Islet precursor cell (in vitro differentiated cells): ENCODE measurements at places on chromosomes 5 and 9.

GRCh38 chr5:173789031-173789920 lies 98.9 kb upstream of the CPEB4 start:
- no peak for DNase-seq

GRCh38 chr5:9625286-9625685 lies 4.9 kb downstream of the TAS2R1 start:
- DNase-seq = no peak

GRCh38 chr9:128145536-128145935 lies 3.7 kb upstream of the LCN2 start:
- DNase-seq = peak; percentile 81

DNA sequence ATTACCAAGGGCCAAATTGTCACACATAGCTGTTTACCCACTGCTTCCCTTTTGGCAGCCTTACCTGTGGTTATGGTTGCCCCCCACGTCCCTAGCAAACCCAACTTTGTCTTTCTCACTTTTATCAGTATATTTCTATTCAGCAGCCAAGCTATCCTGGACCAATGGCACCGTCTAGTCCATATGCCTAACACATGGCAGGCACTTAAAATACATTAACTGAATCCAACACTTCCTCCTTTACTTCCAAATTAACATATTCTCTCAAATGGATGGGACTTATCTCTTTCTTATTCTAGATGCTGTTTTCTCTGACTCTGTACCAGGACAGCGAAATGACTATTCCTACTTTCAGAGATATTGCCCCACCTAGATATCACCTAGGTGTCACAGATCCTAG lies 50.9 kb upstream of the SLC44A1 start:
- no peak for DNase-seq

DNA sequence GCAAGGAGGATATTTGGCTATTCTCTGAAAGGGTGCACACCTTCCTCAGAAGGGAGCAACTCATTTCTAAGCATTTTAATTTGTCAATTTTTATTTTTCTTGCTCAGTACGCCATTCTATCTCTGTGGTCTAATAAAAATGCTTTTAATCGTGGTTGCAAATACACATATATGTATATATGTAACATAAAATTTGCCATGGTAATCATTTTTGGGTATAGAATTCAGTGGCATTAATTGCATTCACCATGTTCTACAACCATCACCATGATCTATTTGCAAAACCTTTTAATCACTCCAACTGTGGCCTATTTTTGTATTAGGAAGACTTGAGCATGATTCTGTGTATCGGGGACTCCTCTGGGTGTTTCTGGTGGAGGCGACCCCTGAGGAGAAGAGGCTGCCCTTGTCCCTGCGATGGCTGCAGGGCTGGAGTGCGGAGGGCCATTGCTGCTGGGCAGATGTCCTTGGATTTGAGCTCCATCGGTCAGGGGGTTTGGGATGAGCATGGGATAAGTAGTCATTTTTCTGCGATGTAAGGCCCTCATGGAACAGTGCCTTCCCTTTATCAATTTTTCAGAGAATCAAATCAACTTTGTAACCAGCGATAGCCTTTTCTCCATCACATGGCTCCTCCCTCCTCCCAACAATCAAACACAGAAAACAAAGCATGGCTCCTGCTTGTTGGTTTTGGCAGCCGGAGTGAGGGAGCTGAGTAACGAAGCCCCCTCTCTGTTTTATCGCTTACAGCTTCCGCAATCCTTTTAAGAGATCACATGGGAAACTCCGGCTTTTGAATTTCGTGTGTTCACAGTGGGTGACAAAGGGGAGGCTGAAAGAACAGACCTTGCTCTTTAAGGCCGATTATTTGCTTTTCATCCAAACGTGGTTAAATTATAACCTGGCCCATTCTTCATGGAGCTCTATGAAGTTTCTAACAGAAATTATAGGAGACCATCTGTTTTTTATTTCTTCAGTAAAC lies 187.3 kb downstream of the TENT4A start:
- no peak for DNase-seq

DNA sequence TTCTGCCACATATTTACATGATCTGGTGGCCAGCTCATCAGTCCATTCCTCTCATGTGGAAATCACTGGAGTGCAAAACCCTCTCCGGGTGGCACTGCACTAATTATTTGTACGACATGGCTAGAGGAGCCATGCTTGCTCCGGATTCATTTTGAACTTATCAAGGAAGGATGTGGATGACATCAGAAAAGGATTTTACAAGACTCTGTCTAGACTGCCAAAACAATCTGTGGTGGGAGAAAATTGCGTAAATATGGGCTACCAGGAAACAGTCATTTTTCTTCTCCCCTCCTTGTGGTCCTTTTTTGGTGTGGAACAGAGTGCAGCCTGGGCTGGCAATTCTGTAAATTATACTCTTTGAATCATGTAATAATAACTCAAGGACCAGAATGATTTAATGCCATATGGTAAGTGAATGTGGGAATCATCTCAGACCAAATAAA lies 123.4 kb upstream of the IFNE start:
- no peak for DNase-seq

- DNase-seq = no peak
Measured at GRCh38 chr9:120362446-120362845, 217.5 kb downstream of the CDK5RAP2 start.

DNA sequence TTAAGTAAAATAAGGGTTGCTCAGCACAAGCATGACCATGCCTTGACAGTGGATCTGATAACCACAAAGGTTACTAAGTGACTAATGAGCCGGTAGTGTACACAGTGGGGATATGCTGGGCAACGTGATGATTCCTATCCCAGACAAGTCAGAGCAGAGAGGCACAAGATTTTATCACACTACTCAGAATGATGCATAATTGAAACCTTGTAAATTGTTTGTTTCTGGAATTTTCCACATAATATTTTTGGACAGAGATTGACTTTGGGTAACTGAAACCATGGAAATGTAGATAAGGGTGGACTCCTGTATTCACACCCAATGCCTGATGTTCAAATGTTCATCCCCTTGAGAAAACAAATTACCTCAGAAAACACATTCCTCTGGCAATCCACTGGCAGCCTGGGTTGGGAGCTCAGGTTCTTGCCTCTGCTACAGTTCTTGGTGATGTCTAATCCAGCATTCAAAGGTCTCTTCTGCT lies 16.2 kb upstream of the ERAP1 start:
- peak; percentile 71 for DNase-seq

DNA sequence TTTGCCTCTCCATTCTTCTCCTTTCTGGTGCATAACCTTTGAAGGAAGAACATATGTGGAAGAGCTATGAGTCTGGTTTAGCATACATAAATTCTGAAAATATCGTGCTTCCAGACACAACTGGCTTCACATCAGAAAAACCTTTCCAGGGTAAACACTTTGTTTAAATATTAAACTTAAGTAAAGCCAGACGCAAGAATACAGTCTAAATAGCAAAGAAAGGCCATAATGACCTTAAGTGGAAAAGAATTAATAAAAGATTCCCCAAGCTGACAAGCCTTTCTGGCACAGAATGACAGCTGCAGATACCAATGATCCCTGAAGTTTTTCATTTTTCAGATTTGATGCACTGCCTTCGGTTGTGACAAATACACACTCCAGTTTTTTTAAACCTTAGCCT lies 13.5 kb upstream of the TSSK1B start:
- no peak for DNase-seq

GRCh38 chr5:37722236-37723161 lies 117.3 kb downstream of the GDNF start:
- peak; percentile 79 for DNase-seq

DNA sequence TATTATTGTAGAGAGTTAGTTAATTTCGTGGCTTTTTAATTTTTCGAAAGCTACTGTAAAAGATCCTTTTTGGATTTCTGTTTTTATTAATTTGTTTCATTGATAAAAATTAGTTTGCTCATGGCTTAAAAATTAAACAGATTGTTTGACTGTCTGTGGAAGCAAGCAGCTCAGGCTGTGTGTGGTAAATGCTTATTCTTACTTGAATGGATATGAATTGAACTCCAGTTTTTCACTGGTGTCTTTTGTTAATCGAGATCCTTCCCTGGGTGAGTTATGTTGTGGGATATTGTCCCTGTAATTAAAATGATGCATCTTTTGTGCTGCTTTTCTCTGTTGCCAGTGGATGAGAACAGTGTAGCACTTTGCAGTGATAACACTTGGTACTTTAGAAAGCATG lies 75.3 kb downstream of the PIK3R1 start:
- no peak for DNase-seq

DNA sequence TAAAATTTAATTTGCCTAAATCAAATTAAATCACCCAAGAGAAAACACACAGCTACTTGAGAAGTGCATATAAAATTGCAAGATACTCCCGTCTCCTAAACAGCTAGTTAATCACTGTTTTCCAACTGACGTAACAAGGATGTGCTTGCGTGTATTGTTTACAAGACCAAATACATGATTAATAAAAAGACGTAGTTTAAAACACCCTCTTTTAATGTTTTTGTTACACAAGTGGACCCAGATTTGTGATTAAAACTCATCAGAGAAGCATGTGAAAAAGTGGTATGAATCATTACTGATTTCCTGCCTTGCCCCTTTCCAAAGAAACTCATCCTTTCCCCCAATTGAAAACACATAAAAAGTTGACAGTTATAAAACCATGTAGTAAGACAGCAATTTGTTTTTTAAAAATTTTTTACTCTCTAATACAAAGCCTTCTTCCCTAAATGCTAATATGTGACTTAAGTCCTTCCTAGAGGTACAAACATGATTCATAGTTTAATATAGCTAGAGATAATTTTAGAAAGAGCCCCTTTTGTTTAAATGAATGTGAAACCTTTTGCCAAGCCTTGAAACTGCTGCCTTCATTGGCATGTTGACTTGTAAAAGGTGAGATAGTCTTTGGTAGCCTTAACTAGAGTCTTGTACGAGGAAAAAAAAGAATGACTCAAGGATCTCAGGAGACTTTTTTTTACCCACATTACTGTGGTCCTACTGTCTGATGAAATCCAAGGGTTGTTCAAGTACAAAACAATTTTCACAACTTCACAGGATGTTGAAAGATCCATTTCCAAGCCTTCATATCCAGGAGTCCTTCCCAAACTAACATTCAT lies 61.4 kb upstream of the FST start:
- no peak for DNase-seq

DNA sequence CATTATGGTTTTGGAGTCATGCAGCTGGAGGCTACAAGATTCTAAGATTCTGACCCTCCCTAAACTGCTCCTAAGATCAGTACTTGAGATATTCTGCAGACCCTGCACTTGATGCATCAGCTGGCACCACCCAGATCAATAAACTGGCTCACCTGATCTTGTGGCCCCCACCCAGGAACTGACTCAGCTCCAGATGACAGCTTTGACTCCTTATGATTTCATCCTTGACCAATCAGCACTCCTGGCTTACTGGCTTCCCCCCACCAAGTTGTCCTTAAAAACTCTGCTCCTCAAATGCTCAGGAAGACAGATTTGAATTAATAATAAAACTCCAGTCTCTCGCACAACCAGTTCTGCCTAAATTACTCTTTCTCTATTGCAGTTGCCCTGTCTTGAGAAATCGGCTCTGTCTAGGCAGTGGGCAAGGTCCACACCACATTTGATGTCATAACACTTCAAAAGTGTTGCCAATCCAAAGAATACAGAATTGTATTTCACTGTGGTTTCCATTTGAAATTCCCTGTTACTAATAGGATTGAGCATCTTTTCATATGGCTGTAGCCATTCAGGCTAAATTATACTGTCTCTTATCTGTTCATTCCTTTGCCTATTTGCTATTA lies 14.8 kb upstream of the SLC30A5 start:
- peak; percentile 52 for DNase-seq

DNA sequence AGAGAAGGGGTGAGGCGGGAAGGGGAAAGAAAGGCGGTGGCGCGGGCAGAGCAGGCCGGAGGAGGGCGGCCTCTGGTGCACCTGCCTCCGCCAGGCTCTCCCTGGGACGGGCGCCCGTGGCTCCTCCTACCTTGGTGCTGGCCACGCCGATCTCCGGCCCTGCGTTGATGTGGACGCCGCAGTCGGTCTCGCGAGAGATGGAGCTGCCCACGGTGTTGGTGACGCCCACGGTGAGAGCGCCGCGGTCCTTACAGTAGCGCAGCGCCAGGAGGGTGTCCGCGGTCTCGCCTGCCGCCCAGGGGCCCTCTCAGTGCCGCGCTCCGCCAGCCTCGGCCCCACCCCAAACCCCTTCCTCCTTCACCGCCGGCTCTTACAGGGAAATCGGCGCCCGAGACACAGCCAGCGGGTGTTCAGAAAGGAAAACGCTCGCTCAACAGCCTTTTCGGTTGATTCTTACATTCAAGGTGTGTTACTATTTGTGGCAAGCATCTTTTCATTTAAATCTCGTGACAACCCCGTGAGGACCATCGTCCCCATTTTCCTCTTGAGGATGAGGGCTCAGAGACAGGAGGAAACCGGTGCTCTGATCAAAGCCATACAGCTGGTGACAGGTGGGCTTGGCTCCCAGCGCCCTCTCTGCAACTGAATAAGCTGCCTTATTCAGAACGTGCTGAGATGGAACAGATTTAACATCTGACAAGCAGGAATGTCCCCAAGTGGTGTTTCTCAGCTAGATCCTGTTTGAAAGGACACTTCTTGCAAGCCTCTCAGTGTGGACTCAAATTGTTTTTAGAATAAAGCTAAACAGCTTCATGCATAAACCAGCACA lies 22.0 kb upstream of the MAPK9 start:
- no peak for DNase-seq

GRCh38 chr5:139605887-139606286 lies 42.3 kb upstream of the CXXC5 start:
- no peak for DNase-seq

- peak; percentile 59 for DNase-seq
Measured at GRCh38 chr5:612498-613424, 621 bp downstream of the CEP72 start.

DNA sequence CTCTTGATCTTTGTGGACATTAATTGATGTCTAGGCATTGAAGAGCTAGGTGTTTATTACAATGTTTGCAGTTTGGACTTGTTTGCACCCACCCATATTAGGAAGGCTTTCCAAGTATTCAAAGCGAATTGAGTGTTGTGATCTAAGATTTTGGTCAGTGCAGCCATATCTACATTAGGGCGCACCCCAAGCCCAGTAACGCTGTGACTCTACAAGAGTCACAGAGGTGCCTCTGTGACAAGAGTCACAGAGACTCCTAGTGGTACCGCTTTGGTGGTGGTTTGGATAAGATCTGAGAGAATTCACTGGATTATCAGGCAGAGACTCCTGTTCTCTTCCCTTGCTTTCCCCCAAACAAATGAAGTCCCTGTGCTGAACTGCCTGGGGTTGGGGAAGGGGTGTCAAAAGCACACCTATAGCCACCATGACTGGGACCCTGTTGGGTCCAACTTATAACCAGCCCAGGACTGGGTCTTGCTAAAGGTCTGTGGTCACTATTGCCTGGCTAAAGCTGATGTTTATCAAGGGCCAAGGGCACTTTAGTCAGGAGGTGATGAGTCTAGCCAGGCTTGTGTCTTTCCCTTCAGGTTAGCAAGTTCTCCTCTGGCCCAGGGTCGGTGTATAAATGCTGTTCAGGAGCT lies 114.1 kb upstream of the RIOK2 start:
- DNase-seq = peak; percentile 77
